ENCODE measurements at places on chromosomes 2 and 18. TPM values are rescaled to one million over a fixed set of nuclear protein-coding genes. Genes with fewer than 3 reads are reported as not detected.

NAT8 gene
- total RNA-seq: not detected

DQX1 gene
- not detected for total RNA-seq

PASK gene
- 6.4 TPM for total RNA-seq

PRPF40A gene
- total RNA-seq: 78.4 TPM

SLC4A5 gene
- 0.40 TPM for total RNA-seq

PTH2R gene
- not detected for total RNA-seq

TUBB8B gene
- not detected for total RNA-seq

CTAGE1 gene
- not detected for total RNA-seq

TTC21B gene
- total RNA-seq: 8.9 TPM

MAP3K2 gene
- total RNA-seq: 19.3 TPM

BMP10 gene
- not detected for total RNA-seq

SCYGR1 gene
- not detected for total RNA-seq

TRIM43 gene
- 0.05 TPM for total RNA-seq

Measured in A549 treated with DMSO at 1 μM for 4 hours (cell line).